GM12878 (cell line): ENCODE measurements at places on chromosomes 12 and 14. TPM values are rescaled to one million over a fixed set of nuclear protein-coding genes. Genes with fewer than 3 reads are reported as not detected.

Gene TRHDE
- total RNA-seq, result not detected in 2 replicates

Gene STRAP
- 113 and 116 TPM in 2 replicates for total RNA-seq

DNA sequence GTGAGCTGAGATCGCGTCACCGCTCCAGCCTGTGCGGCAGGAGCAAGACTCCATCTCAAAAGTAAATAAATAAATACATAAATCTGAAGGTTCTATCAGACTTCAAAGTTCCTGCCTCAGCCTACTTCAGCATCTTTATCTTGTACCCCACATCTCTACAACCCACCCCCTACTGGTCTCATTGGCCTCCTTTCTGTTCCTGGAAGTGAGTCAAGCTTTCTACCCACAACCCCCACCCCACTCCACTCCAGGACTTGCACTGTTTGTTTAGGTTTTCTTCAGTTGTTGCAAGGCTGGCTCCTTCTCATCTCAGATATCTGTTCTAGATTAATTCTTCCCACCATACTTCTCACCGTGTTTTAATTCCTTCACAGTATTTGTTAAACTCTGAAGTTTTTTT, 714 bp upstream of the PSMC6 start:
- H3K4me3 ChIP-seq, result peak overlapping the region; percentile 91
- peaks cover 4% of the 10 kb centered on the region; the same call in 1 of the 2 replicates for H3K4me1 ChIP-seq
- no peaks in the 10 kb centered on the region for H3K27me3 ChIP-seq
- peak overlapping the region; percentile 88 for H3K27ac ChIP-seq

Gene NUDT4
- 81.1 and 82.9 TPM in 2 replicates for total RNA-seq

Gene LTB4R2
- 8.9 and 13.0 TPM in 2 replicates for total RNA-seq

GRCh38 chr14:69547701-69548348, 26.8 kb downstream of the CCDC177 start:
- H3K4me1 ChIP-seq, result no peaks in the 10 kb centered on the region
- DNase-seq, result no peak
- no peak overlapping the region for H3K4me3 ChIP-seq
- H3K27me3 ChIP-seq, result no peaks in the 10 kb centered on the region
- no peak overlapping the region for H3K27ac ChIP-seq

- H3K36me3 ChIP-seq, result no peaks in the 10 kb centered on the region
- H3K4me3 ChIP-seq, result no peak overlapping the region
- H3K27ac ChIP-seq, result no peak overlapping the region
Observed at GRCh38 chr12:67751381-67751928, 102.9 kb downstream of the DYRK2 start.

GRCh38 chr12:24373004-24373403, 423.5 kb upstream of the SOX5 start:
- no peaks in the 10 kb centered on the region for H3K27me3 ChIP-seq
- DNase-seq, result no peak
- no peak overlapping the region for H3K27ac ChIP-seq
- H3K4me1 ChIP-seq, result no peaks in the 10 kb centered on the region

Gene CPSF6
- 100 and 103 TPM in 2 replicates for total RNA-seq

Gene ADAM21
- total RNA-seq, result 0.15 TPM in 1 of 2 replicates, not detected in the other
